PC-9 (cell line): ENCODE measurements at places on chromosomes 5 and 9.

GRCh38 chr9:133553123-133553522 is 18.6 kb downstream of the ADAMTSL2 start:
- DNase-seq, result no peak

DNA sequence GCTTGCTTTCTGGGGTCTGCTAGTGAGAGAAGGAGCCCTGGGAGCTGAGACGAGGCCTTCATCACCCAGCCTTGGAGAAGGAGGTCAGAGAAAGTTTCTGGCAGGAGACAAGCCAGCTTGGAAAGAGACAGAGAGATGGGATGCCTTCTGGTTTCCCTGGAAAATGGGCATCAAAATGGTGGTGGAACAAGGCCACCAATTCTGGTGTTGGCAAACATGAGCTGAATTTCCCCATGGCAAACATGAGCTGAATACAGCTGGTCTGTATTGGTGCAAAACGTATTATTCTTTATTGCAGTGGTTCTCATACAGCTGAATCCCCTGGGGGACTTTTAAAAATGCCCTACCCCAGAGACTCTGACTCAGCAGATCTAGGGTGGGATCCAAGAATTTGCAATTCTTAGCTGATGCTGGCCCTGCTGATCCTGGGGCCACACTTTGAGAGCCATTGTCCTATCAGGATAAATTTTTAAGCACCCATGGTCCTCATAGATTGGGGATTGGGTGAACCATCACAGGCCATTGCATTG is 39.1 kb upstream of the S1PR3 start:
- no peak for DNase-seq

DNA sequence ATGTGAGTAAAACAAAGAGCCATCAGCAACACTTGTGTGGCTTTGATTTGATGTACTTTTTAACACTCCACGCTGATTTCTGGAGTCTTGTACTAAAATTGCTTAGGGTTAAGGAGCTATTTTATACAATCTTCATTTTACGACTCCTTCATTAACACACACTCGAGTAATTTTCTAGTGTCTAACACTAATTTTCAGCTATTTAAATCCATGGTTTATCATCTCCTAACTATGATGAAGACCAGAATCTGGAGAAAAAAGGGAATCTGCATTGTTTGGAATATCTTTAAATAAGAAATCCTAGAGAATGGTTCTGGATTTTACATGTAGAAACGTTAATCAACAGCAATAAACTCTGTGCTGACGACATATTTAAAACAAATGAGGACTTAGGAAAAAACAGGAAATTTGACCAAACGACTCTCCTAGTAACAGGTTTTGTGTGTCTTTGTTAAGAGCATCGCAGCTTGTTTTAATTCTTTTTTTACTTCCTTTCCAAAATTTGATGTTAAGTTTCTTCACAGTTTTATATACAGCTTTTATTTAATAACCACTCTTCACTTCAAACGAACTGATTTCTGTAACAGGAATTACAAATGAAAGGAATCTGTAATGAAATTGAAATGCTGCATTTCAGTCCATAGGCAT is 138.5 kb downstream of the AOPEP start:
- DNase-seq, result no peak

DNA sequence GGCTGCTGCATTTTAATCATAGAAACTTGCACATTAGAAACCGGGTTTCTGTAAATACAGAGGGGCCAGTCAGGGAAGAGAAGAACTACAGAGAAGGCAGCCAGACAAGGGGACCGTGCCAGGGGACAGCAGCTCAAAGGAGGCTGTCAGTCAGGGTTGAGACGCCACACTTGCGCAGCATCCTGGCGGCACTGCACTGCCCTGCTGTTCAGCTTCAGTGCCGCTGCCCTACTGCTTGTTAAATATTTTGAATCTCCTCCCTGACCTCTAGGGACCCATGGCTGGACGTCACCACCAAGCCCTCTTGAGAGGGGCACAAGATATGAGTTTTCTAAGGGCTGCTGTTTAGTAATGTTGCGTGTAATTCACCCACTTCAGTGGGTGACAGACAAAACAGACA is 43.6 kb upstream of the ZBTB43 start:
- DNase-seq, result no peak

GRCh38 chr5:168408561-168409305 is 77.5 kb upstream of the RARS1 start:
- DNase-seq, result no peak
